Esophagus muscularis mucosa (tissue), 4 donors: ENCODE measurements at places on chromosomes 3 and 15.
A peak's percentile ranks its signal among the peaks of the same experiment; 100 is the strongest.

GRCh38 chr3:156304406-156304805 is 184.0 kb downstream of the KCNAB1 start:
- H3K27ac ChIP-seq = no peak overlapping the region
- no peak for DNase-seq
- H3K4me1 ChIP-seq = no peaks in the 10 kb centered on the region
- H3K36me3 ChIP-seq = no peaks in the 10 kb centered on the region

- H3K27me3 ChIP-seq = no peaks in the 10 kb centered on the region
- H3K4me3 ChIP-seq = no peak overlapping the region
- DNase-seq = no peak
- H3K27ac ChIP-seq = peak overlapping the region; percentile 94
- no peaks in the 10 kb centered on the region for H3K36me3 ChIP-seq
Observed at GRCh38 chr15:25852661-25853524, 10.2 kb downstream of the ATP10A start.

- no peaks in the 10 kb centered on the region for H3K36me3 ChIP-seq
- no peak for DNase-seq
- H3K4me1 ChIP-seq = no peaks in the 10 kb centered on the region
Observed at GRCh38 chr3:42701371-42702065, 1.1 kb downstream of the HHATL start.

DNA sequence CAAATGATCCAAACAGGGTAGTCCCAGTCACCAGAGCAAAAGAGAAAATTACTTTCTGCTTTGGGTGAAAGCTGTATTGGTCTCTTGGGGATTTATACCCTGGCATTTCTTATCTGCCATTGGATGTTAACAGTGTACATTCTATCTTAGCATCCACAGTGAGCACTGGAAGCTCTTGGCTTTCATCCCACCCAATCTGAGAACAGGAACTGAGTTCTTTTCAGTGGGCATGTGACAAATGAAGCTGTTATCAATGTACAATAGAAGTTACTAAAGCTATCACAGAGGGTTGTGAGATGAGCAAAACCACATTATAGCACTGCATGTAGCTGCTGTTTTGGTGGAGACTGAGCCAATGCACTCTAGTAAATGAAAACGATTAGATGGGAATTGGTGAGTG is 300.7 kb downstream of the TUSC7 start:
- no peak overlapping the region for H3K4me3 ChIP-seq
- no peaks in the 10 kb centered on the region for H3K36me3 ChIP-seq
- DNase-seq = no peak
- H3K4me1 ChIP-seq = no peaks in the 10 kb centered on the region
- H3K27ac ChIP-seq = no peak overlapping the region

DNA sequence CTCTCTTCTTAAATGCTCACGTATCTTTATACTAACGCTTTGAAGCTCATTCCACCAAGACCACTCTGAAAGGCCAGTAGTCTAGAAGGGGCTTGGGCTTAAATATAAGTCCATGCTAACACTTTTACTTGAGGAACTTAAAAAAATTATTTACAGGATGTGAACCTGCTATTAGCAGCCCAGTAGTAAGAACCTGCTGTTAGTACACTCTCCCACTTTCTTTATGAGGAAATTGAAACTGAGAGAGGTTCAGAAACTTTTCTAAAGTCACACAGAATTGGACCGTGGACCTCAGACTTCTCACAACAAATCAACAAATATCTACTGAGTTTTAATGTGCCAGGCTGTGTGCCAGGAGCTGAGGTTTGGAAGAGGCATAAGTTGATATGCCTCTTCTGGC is 53.4 kb downstream of the SYNPR start:
- H3K4me1 ChIP-seq = no peaks in the 10 kb centered on the region
- H3K36me3 ChIP-seq = no peaks in the 10 kb centered on the region
- H3K27me3 ChIP-seq = no peaks in the 10 kb centered on the region
- H3K4me3 ChIP-seq = no peak overlapping the region
- DNase-seq = no peak

GRCh38 chr3:180516368-180516767 is 85.6 kb upstream of the TTC14 start:
- no peak overlapping the region for H3K4me3 ChIP-seq
- no peak for DNase-seq
- H3K27me3 ChIP-seq = no peaks in the 10 kb centered on the region
- no peaks in the 10 kb centered on the region for H3K36me3 ChIP-seq
- H3K27ac ChIP-seq = no peak overlapping the region
- no peaks in the 10 kb centered on the region for H3K4me1 ChIP-seq

- H3K4me3 ChIP-seq = no peak overlapping the region
- H3K27ac ChIP-seq = no peak overlapping the region
- no peak for DNase-seq
- H3K36me3 ChIP-seq = no peaks in the 10 kb centered on the region
- H3K27me3 ChIP-seq = no peaks in the 10 kb centered on the region
Observed at GRCh38 chr3:127000761-127001160, 17.8 kb downstream of the PLXNA1 start.

DNA sequence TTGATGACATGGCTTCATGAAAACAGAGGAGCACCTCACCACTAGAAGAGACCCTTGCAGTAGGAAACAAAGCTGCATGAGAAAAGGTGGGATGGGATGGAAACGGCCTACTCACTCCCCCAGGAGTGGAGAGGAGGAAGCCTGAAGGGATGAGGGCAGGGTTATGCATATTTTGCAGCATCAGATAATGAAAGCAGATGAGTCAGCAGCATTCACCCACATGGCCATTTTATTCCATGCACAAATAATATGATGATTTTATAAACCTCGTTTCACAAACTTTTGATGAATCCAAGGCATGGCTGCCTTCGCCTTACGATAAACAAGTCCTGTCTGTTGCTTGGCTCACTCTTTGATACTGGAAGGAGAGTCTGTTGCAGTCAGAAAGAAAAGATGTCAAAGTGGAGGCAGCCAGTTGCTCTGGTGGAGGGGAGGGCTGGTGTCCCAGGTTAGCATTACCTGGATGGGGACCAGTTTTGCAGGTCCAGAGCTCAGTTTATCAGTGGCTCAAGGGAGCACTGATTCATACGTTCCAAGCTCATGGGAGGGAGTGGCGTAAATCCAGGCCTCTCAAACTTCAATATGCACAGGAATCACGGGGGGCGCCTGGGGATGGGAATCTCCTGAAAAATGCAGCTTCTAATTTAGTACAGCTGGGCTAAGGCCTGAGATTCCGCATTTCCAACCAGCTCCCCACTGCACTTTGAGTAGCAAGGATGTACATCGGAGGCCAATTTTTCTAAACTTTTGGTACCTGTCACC is 9.2 kb upstream of the EHD4 start:
- no peak overlapping the region for H3K4me3 ChIP-seq
- H3K4me1 ChIP-seq = peaks cover 8% of the 10 kb centered on the region
- no peak for DNase-seq
- no peak overlapping the region for H3K27ac ChIP-seq
- H3K36me3 ChIP-seq = no peaks in the 10 kb centered on the region

- no peak overlapping the region for H3K4me3 ChIP-seq
- no peak overlapping the region for H3K27ac ChIP-seq
- H3K36me3 ChIP-seq = peaks cover 16% of the 10 kb centered on the region
- H3K4me1 ChIP-seq = no peaks in the 10 kb centered on the region
- DNase-seq = no peak
Observed at GRCh38 chr3:66239513-66240123, 18.8 kb downstream of the SLC25A26 start.

DNA sequence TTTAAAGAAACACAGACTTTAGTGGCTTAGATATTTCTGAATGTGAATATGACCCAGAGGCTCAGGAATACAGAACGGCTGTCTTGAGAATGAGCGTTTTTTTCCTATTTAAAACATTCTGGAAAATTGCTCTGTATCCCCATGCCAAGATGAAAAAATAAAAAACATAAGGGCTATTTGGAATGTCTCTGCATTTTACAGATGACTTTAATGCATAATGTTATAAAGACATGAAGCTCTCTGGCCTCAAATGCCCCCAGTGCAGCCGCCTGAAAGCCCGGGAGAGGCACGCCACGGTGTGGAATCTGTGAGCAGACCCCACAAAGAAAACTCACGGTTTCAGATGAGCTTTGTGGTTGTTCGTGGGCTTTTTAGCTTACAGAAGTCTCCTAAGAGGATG is 322.5 kb upstream of the ICE2 start:
- no peak overlapping the region for H3K4me3 ChIP-seq
- peaks cover 51% of the 10 kb centered on the region for H3K4me1 ChIP-seq
- H3K36me3 ChIP-seq = no peaks in the 10 kb centered on the region
- no peak for DNase-seq
- no peaks in the 10 kb centered on the region for H3K27me3 ChIP-seq
- peak overlapping the region; percentile 31 for H3K27ac ChIP-seq

DNA sequence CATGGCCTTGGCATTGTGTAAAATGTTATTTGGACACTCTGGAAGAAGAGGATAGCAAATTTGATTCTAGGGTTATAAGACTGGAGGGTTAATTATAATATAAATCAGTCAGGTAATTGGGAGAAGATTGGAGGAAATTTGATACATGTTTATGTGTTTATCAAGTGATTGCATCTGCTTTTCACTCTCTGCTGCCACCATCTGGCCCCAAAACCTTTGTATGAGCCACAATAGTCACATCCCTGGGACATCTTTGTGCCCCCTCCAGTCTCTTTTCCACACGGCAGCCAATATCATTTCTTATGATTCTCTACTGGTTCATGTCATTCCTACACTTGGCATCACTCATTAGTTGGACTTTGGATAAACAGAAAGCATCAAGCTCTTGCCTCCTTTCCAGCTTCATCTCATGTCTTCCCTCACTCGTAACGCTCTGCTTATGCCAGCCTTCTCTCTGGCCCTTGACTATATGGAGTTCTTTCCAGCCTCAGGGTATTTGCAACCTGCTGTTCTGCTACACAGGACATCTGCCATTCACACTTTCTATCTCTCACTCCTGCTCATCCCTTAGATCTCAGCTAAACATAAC is 602.3 kb upstream of the SUCLG2 start:
- H3K36me3 ChIP-seq = no peaks in the 10 kb centered on the region
- H3K27me3 ChIP-seq = no peaks in the 10 kb centered on the region
- no peak overlapping the region for H3K4me3 ChIP-seq
- H3K4me1 ChIP-seq = no peaks in the 10 kb centered on the region
- no peak for DNase-seq
- H3K27ac ChIP-seq = no peak overlapping the region
